ENCODE measurements at places on chromosomes 12 and 14.

DNA sequence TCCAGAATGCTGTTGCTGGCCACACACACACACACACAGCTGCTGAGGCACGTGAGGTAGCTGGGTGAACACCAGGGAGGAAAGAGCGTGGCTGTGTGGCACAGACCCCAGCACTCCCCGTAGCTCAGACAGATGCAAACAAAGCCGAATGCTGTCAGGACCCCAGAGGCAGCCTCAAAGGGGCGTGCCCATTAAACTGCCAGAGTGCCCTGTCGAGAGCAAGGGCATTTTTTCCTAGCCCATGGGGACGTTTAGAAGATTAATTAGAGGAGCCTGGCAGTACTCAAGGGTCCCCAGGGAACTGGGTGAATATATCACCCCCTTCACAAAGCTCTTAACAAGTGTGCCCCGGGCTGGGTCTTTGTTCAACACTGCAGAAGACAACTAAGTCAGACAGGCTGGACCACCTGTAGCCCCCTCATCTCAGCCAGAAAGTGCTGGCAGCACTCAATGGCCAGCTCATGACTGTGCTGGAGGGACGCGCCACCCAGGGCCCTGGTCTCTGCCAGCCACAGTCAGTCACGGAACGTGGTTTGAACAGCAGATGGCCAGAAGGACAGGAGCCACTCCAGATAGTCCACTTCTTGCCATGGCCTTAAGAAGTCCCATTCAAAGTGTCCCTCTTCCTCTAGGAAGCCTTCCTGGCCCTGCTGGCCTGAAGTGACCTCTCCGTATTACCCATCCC is 37.5 kb downstream of the TTC7B start:
- DNase-seq: no peak

GRCh38 chr14:20302042-20302755 is 3.6 kb downstream of the TTC5 start:
- DNase-seq: no peak

DNA sequence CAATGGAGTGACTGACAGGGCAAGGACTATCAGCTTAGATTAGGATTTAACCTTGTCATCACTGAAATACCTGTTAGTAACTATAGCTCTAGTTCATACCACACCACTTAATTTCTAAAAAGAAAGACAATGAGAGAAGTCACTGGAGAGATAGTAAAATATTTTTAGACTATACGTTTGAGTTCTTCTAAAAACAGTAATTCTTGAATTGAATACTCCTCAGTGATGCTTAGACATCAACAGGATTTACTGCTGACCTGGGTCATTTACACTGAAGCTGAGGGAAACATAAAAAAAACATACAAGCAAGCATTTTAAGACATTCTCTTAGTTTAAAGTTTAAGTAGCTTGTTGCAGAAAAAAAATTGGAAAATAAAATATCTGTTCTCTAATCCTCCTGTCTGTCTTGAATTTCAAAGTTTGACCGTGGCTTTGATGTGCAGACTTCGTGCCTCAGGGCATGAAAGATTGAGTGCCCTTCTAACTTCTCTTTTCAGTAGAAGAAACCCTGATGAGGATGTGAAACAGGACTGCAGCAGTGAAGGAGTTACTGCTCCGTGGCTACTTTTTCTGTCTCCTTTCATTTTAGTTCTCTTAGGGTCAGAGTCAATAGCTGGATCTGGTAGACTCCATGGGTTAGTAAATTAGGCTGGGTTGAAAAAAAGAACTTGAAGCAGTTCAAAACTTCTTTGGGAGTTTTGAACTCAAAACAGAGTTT is 172.2 kb downstream of the PTPRO start:
- DNase-seq: no peak

- DNase-seq: no peak
These were observed 10.3 kb upstream of the LRRC23 start for GRCh38 chr12:6894321-6894720.

- DNase-seq: no peak
These were observed 57.7 kb downstream of the ETNK1 start for GRCh38 chr12:22682663-22683062.

DNA sequence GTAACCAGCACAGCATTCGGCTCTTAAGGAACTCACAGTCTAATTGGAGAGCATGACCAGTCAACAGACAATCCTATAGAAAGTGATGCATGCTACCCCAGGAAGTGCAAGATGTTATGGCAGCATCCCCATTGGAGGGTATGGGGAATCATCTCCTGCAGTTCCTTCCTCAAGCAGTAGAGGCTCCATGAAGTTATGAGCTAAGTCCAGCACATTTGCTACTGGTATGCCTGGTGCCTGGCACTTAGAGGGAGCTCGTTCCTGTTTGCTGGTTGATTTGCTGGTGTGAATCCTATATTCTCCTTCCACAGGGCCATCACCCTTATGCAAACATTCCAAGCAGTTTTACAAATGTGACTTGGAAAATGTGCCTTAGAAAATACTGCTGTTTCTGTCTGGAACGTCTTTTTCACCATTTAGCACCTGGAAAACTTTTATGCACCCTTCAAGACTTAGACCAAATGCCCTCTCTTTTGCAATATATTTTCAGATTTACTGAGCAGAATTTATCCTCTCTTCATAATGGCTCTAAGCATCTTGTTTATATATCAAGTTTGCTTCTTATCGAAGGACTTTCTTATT is 136.1 kb upstream of the WSCD2 start:
- DNase-seq: no peak

Measured in stimulated activated CD8-positive, alpha-beta memory T cell treated with anti-CD3 and anti-CD28 coated beads, Interleukin-2, amount 100 ng/mL, for 1 hour (primary cell).